ENCODE measurements at places on chromosomes 1 and 21.

- no peak for DNase-seq
Observed at GRCh38 chr1:50930965-50931737, 28.9 kb downstream of the FAF1 start.

DNA sequence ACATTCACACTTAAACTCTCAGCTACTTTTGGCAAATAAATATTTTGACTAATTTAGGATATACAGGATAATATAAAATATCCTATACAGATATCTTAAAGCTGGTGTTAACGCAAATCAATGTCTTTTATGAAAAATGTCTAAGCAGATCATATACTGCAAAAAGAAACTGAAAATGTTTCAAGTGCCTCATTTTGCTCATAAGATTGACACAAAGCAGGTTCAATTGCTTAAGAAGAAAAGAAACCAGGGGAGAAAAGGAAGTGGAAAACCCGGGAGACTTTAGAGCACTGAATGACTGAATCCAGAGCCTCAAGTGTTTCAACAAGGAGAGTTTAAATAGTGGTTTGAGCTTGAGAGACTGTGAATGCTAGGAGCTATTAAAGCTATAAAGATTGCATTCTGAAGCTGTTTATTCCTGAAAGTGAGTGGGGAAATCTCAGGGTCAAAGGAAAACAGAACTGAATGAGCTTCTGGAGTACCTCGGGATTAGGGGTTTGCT is 1943.0 kb downstream of the MRPL39 start:
- DNase-seq: no peak

GRCh38 chr1:51268634-51269033 is 32.6 kb downstream of the RNF11 start:
- DNase-seq: no peak

DNA sequence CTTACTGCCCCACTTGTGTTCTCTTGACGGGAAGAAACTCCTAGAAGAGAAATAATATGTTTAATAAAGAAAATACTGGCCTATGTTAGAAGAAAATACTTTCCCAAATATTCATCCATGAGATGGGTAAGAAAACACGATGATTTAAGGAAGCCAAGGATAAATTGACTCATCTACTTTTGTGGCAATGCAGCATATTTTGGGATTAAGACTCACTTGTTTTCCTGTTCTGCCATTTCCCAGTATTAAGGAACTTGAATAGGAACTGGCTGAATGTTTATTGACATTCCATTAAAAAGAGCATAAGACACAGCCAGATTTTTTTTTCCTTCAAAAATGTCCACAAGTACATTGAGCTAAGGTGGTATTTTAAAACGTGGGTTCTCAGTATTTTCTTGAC is 10.9 kb upstream of the ADAMTS5 start:
- DNase-seq: no peak

- DNase-seq: no peak
Observed at GRCh38 chr21:28228636-28228995, 764.1 kb downstream of the LTN1 start.

Measured in NCI-H748 treated with DMSO at 0.1 percent for 48 hours (cell line).